Posterior cingulate gyrus (tissue), 11 donors: ENCODE measurements at places on chromosomes 16 and 17.
A peak's percentile ranks its signal among the peaks of the same experiment; 100 is the strongest.

- DNase-seq: no peak
Observed at GRCh38 chr17:7064261-7064660, 15.8 kb downstream of the CLEC10A start.

DNA sequence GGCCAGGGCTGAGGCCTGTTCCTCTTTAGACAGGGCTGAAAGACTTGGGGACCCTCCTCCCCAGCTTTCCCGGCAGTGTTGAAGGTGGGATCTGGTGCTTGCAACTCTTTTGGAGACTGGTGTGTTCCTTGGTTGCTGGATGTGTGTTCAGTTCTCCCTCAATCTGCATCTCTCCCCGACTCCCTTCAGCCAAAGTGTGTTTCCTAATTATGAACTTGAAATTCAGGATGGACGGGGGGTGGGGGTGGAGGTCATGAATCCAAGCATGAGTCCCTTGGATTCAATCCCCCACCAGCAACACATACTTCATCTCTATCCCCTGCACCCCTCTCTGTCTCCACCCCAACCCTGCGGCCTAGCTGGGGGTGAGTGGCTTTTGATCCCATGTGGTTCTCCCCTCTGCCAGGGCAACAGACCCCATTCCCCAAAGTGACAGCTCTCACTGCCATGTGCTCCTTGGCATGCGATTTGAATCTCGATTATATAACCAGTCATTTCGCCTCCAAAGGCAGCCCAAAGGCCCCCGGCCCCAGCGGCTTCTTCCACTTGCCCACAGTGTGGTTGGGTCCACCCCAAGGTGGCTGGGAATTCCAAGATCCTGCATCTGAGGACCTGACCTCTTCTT lies 1.3 kb downstream of the ARHGAP23 start:
- no peak for DNase-seq

- no peak for DNase-seq
Observed at GRCh38 chr16:82841108-82841507, 214.3 kb downstream of the CDH13 start.

- DNase-seq: no peak
Observed at GRCh38 chr17:73224663-73225305, 31.9 kb downstream of the COG1 start.

- no peak for DNase-seq
Observed at GRCh38 chr17:50947782-50948543, 81.8 kb upstream of the TOB1 start.

DNA sequence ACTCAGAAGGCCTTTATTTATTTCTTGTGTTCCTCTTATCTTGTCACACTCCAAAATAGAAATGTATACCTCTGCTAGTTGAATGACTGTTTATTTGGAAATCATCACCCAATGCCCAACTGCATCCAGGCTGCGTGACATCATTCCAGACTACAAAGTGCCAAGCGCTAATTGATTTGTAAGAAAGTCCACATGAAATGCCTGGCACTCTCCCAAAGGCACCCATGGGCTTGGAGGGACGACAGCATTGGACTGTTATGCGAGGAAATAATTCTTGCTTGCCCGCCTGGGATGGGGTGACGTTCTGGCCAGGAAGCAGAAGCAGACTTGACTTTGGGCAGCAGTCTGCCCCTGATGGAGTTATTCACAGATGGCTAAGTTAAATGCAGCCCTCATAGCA lies 165.9 kb downstream of the CDH13 start:
- no peak for DNase-seq

DNA sequence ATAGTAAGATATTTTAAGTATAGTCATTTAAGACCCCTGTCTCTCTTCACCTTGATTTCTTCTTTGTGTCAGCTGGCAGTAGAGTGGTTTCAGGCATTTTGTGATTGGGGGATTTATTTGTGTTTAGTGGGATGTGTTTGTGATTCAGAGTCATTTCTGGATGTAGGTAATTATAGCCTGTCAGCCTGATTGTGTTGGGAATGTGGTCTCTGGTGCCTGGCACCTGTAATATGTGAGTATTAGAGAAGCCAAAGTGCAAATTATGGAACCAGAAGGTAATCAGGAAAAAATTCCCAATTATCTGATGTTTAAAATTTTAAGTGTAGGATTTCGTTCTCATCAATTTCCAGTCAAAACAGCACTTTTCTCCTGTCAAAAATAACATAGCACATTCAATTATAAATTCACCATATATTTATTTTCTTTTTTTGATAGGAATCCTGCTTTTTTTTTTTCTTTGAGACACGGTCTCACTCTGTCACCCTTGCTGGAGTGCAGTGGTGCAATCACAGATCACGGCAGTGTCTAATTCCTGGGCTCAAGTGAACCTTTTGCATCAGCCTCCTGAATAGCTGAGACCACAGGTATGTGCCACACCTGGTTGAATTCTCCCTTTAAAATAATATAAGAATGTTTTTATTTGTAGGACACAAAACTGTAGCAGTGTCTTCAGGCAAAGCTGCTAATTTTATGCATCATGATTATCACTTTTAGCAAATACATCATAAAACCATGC lies 42.7 kb downstream of the ATF7IP2 start:
- DNase-seq: no peak

DNA sequence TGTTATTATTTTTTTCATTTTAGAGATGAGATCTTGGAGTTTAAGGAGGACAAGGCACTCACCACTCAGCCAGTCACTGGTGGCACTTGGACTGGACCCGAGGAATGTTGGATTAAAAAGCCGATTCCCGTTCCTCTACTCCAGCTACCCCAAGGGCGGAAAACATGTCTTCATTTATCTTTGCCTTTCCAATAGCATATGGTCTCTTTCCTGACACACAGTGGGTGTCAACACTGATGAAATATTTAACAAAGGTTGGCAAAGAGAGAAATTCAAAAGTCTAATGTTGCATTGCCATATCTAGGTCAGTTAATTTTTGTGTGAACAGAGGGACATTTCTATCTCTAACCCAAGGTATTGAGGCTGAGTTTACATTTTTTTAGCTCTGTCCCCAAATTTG lies 459.7 kb downstream of the RBFOX1 start:
- no peak for DNase-seq

DNA sequence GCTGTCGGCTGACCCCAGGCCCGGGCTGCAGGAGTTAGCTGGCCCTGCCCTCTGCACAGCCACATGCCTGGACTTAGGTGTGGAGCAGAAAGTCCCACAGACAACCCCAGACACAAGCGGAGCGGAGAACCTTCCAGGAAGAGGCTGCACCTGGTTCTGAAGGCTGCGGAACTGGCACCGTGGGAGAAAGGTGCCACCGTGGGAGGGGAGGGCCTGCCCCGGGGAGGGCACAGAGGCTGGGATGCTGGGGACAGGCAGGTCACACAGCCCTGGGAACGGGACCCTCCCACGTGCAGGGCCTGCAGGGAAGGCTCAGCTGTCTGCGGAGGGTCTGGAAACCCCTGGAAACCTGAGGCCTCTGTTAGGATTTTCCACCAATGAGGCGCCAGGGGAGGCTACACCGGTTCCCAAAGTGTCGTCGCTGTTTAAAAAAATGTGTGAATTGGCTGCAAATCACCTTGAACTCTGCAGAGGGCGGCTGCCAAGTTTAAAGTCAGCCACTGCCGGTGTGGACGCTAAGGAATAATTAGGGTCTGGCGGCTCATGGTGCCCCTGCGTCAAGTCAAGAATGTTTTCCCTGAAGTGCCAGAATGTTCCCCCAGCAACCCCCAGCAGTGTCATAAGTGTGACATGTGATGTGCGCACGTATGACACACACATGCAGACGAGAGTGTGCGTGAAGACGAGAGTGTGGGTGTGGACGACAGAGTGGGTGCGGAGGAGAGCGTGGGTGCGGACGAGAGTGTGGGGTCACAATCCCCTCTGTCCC lies 50.9 kb upstream of the PABPN1L start:
- no peak for DNase-seq

GRCh38 chr17:74339537-74340195 lies 13.6 kb downstream of the KIF19 start:
- DNase-seq: no peak

DNA sequence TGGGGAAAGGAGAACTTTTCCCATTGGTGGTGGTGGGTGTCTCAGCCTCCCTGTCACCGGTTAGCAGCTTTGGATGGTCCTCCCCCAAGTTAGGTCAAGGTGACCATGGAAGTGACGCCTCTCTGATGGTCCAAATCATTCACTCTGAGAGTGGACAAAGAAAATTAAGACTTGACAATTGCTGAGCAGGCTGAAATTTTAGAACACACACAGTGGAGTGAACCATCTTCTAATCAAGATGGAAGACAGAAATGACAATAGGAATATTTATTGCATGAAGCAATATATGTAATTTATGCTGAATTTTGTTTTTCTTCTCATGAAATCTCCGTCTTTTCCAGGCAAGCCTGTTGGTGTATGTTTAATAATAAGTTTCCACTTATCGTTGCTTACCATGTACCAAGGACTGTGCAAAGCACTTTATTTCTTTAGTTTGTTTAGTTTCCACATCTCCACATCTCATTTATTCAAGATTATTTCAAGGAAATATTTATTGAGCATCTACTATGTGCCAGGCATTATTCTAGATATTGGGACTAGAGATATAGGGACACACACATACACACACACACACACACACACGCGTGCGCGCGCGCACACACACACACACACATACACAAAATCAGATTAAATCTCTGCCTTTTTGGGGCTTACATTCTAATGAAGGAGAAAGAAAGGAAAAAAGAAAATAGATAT lies 44.0 kb upstream of the TAC4 start:
- DNase-seq: no peak

- no peak for DNase-seq
Observed at GRCh38 chr17:78767806-78768205, 14.3 kb downstream of the CYTH1 start.

- DNase-seq: no peak
Observed at GRCh38 chr16:75026892-75027391, 28.1 kb downstream of the ZNRF1 start.

- peak; percentile 95 for DNase-seq
Observed at GRCh38 chr16:84116720-84117493, at the start of gene MBTPS1. TSS of gene MBTPS1 (minus strand) at chr16:84116942. CDS start at chr16:84101783, 15,159 bp downstream.

DNA sequence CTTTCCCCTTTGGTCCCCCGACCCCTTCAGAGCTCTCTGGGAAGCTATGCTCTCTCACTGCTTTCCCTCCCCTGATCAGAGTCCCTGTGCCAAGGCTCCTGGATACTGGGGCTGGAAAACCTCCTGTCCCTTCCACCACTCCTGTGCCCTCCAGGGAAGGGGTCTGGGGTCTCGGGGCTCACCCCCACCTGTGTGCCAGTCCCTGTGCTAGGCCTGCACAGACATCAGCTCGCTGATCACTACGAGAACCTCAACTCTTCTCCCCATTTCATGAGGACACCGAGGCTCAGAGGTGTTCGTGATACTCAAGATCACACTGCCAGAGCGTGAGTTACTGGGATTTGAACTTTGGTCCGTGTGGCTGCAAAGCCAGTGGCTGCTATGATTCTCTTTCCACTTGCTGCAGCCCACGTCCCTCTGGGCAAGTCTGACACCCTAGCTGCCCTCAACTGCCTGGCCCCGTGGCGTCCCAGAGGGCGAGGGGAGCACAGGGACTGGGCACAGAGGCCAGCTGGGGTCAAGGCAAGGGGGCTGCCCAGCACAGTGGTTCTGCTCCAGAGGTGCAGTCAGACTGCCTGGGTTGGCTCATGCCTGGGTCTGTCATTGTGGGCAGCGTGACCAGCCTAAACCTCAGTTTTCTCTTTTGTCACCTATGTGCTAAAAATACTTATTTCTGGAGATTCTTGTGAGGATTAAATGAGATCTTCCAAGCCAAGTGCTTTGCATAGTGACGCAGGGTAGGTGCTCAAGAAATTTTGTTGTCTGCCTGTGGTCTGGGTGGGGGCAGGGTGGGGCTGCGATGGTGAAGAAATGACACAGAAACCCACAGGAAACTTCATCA lies 43.8 kb upstream of the TOB1 start:
- DNase-seq: no peak

- DNase-seq: no peak
Observed at GRCh38 chr17:1202291-1202690, 22.5 kb upstream of the ABR start.

- no peak for DNase-seq
Observed at GRCh38 chr17:31561469-31562375, 170.2 kb downstream of the RAB11FIP4 start.

GRCh38 chr17:57121308-57122042 lies 36.4 kb downstream of the AKAP1 start:
- peak; percentile 59 for DNase-seq

GRCh38 chr17:64063766-64064224 lies 43.4 kb upstream of the ICAM2 start:
- no peak for DNase-seq

- DNase-seq: peak; percentile 83
Observed at GRCh38 chr16:9311303-9311954, 220.0 kb downstream of the HAPSTR1 start.

GRCh38 chr16:69741951-69742904 lies 12.5 kb downstream of the NOB1 start:
- peak; percentile 20 for DNase-seq

GRCh38 chr16:57113664-57114063 lies 21.3 kb downstream of the CPNE2 start:
- no peak for DNase-seq

DNA sequence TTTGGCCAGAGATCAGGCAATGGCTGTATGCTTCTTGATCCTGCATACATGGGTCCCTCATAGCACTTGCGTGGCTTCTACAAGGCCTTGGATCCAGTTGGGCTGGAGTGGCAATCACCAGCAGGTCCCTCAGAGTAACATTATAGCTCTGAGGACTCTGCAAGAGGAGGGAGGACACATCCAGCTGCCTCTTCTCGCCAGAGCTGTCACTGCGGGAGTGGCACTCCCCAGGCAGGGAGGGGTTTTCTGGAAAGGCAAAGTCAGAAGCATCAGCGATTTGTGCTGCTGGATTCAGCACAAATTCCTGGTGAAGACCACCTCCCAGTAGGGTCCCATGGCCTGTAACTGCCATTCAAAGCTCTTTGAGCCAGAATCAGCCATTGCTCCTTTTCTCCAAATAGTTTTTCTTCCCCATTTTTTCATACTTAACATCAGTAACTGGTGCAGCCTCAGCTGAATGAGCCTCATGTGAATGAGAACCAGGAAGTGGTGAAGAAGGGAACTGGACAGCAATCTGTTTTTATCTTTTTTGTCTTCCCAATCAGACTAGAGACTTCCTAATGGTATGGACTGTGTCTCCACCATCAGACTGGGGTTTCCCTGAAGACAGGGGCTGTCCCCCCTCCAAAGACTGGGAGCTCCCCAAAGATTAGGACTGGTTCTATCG lies 40.6 kb upstream of the HOXB13 start:
- DNase-seq: no peak

GRCh38 chr17:35147375-35147905 lies at the start of gene UNC45B:
TSS of gene UNC45B (plus strand) at chr17:35147817. CDS start at chr17:35148264, 447 bp downstream.
- peak; percentile 40 for DNase-seq

DNA sequence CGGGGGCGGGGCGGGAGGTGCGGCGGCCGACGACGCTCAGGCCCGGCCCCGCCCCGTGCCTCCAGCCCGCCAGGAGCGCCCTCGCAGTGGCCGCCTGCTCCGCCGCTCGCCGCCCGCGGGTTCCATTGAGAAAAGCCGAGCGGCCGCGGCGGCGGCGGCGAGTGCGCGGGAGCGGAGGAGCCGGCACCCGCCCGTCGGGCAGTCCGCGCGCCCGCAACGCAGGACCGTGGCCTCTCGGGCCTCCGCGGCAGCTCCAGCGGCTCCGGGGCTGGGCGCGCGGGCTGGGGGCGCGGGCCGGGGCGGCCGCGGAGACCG lies at the start of gene ZFPM1:
Gene ZFPM1 (plus strand): TSS at position 64 of the 315 bp plus-strand sequence. CDS start 359 bp downstream, outside the sequence.
- DNase-seq: no peak
